CD4-positive, alpha-beta T cell treated with Interleukin-6 for 4 hours (primary cell): ENCODE measurements at places on chromosomes 2 and 18.

DNA sequence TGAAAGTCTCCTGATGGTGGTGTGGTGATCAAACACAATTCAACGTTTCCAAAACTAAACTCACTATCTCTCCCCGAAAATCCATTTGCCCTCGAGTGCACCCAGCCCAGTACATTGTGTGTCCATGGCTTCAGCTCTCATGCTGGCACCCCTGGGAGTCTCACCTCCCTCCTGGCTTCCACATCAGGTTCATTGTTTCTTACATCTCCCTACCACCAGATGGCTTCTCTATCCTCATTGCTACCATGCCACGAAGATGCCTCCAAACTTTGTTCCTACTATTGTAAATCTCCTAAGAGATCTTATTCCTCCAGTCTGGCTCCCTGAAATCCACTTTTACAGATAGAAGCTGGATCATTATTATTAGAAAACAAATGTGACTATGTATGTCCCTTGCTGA lies 197.0 kb downstream of the MYT1L start:
- DNase-seq, result no peak

- DNase-seq, result no peak
Measured at GRCh38 chr18:61129001-61129400, 204.2 kb upstream of the CDH20 start.

- DNase-seq, result no peak
Measured at GRCh38 chr18:46133534-46133933, 29.3 kb downstream of the HAUS1 start.

GRCh38 chr2:25085761-25086560 lies 44.1 kb downstream of the EFR3B start:
- DNase-seq, result no peak

DNA sequence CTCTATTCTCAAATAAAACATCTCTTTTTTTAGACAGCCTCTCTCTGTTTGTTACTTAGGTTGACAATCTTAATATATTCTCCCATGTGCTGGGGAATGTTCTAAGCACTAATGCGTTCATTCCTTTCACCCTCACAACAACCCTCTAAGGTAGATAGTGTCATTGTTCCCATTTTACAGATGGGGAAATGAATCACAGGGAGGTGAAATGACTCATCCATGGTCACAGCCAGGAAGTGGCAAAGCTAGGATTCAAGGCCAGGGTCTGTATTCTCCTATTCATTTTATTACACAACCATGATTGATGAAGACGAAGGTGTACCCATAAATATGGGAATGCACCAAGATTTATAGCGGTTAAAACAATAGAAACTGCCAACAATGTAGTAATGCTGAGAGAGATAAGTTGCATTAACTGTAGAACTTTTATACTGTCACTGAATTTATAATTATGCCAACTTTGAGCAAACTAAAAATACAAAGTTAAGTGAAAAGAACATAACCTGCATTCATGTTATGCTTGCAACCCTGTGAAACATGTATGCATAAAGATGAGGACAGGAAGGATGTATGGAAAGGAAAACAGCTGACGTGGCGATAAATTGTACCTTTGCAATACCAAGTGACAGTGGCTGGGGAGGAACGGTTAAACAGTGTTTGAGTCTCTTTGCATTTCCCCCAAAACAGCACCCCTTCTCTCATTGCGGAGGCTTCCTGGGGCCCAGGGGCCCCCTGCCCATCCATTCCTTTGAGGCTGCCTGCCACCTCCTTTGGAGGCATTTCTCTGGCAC lies 257.7 kb upstream of the AGAP1 start:
- DNase-seq, result no peak

GRCh38 chr2:48406116-48406515 lies 123.8 kb upstream of the STON1 start:
- DNase-seq, result no peak

DNA sequence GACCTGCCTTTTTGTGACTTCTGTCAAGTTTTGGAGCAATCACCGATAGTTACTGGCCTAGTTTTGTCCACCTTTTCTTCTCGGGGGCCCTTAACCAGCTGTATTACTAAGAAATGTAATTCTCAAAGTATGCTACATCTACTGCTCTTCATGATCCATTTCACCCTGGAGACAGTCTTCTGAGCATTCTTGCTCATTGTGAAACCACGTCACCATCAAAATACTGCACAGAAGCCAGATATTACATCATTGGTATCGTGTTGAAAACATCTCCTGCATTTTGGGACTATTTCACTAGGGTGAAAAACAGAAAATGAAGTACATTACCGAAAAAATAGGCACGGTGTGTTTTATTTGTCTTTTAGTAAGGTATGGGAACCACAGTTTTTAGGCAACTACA lies 11.7 kb downstream of the LYPD6B start:
- no peak for DNase-seq

DNA sequence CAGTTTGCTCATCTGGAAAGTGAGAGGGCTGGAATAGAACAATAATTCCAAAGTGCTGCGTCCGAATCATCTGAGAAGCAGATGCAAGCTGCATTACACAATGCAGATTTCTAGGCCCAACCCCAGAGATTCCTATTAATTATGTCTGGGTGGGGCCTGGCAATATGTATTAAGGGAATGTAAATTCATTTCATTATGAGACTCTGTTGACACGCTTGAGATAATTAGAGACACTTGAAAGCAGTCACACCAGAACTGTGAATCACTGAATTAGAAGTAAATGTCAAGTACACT lies 54.7 kb upstream of the HK2 start:
- DNase-seq, result no peak

GRCh38 chr2:170817093-170818035 lies 677 bp downstream of the GAD1 start:
- DNase-seq, result peak; percentile 5

- DNase-seq, result peak; percentile 83
Measured at GRCh38 chr2:74334931-74335333, 8.3 kb downstream of the SLC4A5 start.

GRCh38 chr2:157480182-157480961 lies 36.5 kb upstream of the CYTIP start:
- DNase-seq, result no peak

DNA sequence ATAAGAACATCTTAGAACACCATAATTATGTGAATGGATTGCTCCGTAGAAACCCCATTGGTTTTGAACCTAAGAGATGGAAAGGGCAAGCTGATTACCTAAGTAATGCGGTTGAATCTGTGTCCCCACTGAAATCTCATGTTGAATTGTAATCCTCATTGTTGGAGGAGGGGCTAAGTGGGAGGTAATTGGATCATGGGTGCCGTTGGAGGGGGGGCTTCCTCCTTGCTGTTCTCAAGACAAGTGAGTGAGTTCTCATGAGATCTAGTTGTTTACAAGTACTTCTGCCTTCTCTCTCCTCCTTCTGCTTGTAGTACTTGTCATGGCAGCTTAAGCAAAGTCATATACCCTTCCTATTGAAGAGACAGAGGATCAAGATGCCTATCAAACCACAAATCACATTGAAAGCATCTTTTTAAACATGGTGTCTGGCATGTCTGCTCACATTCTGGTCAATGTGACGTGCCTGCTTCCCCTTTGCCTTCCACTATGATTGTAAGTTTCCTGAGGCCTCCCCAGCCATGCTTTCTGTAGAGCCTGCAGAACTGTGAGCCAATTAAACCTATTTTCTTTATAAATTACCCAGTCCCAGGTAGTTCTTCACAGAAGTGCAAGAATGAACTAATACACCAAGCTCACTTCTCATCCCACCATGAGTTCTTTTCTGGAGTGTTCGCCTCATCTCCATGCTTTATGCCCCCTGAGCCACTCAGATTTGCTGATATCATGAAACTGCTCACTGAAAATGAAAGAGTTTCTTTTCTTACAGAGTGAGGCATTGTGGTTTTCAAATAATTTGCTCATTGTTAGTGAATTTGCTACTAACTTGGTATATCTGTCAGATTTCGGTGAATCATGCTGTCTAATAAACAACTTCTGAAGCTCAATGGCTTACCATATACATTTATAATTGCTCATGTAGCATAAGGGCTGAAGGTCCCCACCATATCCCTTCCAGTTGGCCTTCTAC lies 23.6 kb downstream of the KCNE4 start:
- no peak for DNase-seq

DNA sequence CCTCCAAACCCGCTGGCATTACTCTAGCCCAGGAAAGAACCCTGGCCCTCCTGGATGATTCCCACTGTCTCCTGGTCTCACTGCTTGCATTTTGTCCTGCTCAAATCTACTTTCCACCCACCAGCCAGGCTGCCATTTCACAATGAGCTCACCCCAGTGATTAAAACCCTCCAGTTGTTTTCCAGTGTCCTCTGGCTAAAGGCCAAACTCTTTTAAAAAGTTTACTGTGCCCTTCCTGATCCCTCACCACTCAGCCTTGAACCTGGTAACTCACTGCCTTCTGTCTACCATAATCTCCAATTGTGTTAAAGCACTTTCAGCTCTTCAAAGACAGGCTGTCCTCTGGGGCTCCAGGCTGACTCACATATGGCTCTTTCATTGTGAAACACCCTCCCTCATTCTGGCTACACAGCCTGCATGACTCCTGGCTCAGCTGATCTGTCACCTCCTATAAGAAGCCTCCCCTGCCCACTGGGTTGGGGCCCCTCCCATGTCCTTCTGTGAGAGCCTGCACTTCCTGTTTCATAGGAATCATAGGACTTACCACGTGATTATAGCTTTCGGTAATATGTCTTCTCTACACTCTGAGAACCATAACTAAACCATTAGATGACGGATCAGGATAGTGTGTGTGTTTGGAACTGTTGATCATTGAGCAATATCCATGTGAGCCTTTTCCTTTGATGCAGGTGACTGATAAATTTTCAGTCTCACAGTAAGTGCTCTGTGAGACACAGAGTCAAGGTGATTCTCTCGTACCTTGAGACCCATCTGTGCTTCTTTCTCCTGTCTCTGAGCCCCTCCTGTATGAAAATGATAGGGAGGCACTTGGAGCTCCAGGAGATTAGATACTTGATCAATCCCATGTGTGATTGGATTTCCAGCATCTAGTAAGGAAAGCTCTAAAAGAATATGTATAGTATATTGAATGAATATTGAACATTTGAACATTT lies 590.8 kb upstream of the ID2 start:
- no peak for DNase-seq

GRCh38 chr2:108813732-108814131 lies 27.2 kb downstream of the CCDC138 start:
- no peak for DNase-seq

DNA sequence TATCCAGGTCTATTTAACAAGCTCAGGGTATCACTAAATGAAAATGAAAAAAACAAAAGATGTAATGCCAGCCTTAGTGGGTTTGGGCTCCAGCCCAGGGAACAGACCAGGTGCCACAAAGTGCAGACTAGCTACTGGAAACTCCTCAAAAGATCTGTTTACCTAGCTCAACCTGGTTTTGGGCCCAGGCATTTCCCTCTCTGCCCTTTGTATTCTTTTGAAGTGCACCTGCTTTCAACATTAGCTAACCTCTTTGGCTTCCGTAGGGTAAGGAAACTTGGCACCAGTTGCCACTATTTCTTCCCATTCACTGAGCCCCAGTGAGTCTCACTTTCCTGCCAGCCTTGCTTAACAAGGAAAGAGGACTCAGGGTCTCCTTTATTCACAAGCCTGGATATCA lies 123.6 kb upstream of the CDCA7 start:
- no peak for DNase-seq

- no peak for DNase-seq
Measured at GRCh38 chr2:168210895-168211570, 36.4 kb downstream of the STK39 start.
